ENCODE measurements at places on chromosomes 2 and 18.

GRCh38 chr2:174786066-174786725, 21.9 kb upstream of the CHRNA1 start:
- no peak for DNase-seq

- DNase-seq = no peak
These were observed 113.1 kb upstream of the WDR75 start for GRCh38 chr2:189327879-189328847.

DNA sequence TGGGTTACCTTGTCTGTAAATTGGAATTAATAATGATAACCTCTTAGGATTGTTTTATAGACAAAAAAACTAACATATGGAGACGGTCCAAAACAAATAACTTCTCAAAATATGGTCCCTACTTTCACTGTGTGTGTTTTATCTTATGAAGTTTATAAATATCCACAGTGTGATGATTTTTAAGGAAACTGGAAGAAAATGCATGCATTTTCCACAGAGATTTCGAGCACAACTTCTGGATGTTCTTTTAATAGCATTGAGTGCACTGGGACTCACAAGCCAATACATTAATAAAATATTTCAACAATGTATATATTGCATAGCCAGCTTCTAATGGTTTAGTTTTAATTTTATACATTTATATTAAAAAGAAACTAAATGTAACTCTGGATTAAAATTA, 87.9 kb upstream of the SPHKAP start:
- no peak for DNase-seq

DNA sequence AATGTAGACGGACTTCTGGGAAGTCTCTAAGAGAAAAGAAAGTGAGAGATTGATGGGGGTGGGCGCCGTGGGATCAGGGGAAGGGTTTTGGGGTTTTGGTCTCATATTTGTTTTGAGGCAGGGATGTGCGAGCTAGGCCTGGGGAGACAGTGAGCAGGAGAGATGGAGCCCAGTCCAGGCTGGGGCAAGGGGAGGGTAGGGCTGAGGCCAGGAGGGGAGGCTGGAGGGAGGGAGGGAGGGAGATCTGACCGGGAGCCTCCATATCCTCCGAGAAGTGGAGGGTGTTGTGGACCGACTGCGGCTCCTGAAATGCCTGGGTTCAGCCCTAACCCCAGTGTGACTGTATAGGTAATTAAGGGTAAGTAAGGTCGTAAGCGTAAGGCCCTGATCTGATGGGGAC, 72.8 kb upstream of the ODC1 start:
- DNase-seq = no peak

- DNase-seq = peak; percentile 36
These were observed 20.4 kb upstream of the BCL2 start for GRCh38 chr18:63339920-63340484.

DNA sequence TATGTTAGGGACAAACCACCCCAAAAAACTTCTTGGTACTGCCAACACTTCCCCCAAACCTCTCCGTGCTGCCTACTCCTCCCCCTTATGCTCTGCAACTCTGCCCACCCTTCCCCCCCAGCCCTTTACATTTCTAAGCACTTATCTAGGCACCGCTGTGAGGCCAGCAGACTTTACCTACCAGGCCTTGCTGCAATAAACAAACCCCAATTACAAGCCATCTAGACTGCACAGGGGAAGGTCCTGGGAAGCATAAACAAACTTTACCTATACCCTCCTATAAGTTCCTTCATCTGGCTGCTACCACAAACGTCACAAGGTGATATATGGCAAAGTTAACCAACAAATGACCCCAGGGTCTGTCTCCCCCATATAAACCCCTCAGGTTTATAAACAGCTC, 259.4 kb upstream of the GULP1 start:
- DNase-seq = no peak

DNA sequence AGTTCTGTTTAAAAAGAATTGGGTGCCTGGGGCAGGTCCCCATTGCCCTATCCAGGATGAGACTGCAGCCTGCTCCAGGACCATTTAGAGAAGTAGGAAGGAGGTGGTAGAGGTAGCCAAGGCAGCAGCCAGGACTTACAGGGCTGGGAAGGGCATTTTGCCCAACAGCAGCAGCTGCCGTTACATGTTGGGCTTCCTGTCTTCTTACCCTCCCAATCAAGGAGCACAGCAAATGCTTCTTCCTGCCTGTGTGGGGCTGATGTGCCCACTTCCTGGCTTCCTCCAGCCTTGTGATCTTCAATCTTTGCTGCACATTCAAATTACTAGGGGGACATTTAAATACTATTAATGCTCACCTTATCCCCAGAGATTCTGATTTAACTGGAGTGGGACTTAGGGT, 112.0 kb downstream of the QPCT start:
- no peak for DNase-seq

DNA sequence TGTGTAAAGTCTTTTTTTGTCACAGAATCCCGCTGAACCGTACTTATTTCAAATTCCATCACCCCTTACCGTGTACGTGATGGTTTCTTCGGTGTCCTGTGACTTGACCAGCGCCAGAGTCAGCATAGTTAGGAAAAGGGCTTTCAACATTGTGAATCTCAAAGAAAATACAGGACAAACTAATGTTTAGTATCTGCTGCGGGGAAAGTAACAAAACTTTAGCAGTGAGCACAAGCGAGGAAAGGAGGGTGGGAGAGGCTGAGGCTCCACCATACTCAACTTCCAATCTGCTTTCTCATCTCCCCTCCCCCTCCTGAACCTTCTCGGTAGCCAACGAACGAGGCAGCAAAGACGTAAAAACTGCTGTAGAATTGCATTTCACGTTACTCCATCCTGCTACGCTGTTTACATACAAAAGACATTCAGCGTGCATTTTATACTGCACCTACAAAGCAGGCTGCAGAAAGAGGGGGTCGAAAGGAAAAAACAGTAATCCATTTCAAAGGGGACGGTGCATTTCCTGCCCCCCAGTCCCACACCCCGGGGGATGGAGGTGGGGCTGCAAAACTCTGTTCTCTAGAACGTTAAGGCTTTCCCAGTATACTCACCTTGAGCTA, 1.2 kb downstream of the EFEMP1 start:
- no peak for DNase-seq
